ENCODE measurements at places on chromosomes 3 and 15.

- peak; percentile 81 for DNase-seq
These were observed 162.9 kb downstream of the ITPR1 start for GRCh38 chr3:4656059-4656458.

GRCh38 chr3:164174059-164174458 is 904.2 kb downstream of the SI start:
- DNase-seq = no peak

DNA sequence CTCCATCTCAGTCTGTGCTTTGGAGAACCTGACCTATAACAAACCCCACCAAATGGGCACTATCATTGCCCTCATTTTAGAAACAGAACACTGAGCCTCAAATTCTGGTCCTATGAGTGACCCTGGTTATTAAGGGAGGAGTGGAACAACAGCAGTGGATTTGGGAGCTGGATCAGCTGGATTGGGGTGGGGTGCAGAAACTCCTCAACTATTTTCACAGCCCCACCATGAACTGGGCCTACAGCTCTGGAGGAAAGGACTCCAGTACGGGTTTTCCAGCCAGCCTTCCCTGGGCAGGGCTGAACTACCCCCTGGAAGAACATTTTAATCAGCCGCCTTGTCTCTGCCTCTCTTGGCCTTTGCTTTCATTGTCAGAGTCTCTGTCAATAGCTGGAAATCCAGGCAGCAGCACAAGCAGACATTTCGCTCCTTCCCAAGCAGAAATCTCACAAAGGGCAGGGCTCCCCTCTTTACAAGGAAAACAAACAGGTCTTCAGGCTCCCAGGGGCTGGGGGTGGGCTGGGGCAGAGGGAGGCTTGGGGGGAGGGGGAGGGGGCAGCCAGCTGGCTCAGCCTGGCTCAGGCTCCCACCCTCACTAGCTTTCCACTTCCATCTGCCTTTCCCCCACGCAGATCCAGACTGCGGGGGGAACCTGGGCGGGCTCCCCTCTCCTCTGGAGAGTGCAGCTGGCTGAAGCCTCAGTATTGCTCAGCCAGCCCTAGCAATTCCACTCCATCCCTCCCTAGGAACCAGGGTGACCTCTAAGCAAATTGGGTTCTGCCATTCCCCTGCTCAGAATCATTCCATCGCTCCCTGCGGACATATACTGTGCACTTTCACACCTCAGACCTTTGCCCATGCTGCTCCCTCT is 13.7 kb upstream of the TLE3 start:
- peak; percentile 98 for DNase-seq

GRCh38 chr3:35781558-35781957 is 142.2 kb downstream of the ARPP21 start:
- DNase-seq = no peak

GRCh38 chr3:184345317-184346144 is 8.1 kb downstream of the FAM131A start:
- peak; percentile 72 for DNase-seq

- peak; percentile 62 for DNase-seq
These were observed 179.9 kb upstream of the C2CD4B start for GRCh38 chr15:62344806-62345539.

- DNase-seq = no peak
These were observed 66.8 kb downstream of the GALK2 start for GRCh38 chr15:49236869-49237268.

- DNase-seq = peak; percentile 86
These were observed 83.2 kb downstream of the RAB11A start for GRCh38 chr15:65952391-65953053.

DNA sequence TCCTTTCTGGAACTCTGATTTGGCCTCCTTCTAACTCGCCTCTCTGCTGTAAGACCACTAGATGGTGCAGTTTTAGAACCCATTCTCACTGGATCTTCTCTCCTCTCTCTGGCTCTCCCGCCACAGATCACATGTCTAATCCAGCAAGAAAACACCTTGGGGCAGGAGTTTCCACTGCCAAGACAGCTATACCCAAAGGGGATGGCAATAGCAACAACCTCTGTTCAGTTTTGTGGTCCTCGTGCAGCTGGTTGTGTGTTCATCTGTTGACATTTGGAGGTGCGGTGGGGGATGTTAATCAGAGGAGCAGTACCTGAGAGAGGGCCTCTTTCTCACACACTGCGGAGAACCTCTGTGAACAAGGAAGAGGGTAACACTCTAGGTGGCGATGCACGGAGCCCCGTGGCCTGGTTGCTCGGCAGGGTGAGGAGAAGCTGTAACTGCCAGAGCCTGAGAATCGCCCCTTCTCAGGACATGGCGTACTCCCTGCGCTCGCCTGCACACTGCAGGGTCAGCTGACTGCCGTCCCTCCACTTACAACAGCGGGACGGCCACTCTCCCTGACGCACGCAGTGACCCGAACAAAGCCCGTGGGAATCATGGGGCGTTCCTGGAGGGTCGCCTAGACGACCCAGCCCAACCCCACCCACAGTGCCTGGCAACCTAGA is at the start of gene TEX55:
Gene TEX55, plus strand, starts transcription at position 666 of the 668 bp plus-strand sequence. CDS start 25 bp downstream, outside the sequence.
- peak; percentile 17 for DNase-seq

- peak; percentile 67 for DNase-seq
These were observed 1005.9 kb upstream of the CFAP20DC start for GRCh38 chr3:60055765-60056164.

- DNase-seq = no peak
These were observed 112.8 kb upstream of the RPL32 start for GRCh38 chr3:12954180-12954579.

GRCh38 chr3:58661836-58662420 is 4.6 kb downstream of the FAM3D start:
- DNase-seq = no peak

All from lung (tissue), 17 donors.